ENCODE measurements at places on chromosomes 5 and 9.
A peak's percentile ranks its signal among the peaks of the same experiment; 100 is the strongest.

GRCh38 chr5:111511831-111512374 is 432 bp downstream of the STARD4 start:
- DNase-seq, result peak; percentile 60

GRCh38 chr9:36485647-36486328 is 85.7 kb upstream of the RNF38 start:
- DNase-seq, result peak; percentile 42

DNA sequence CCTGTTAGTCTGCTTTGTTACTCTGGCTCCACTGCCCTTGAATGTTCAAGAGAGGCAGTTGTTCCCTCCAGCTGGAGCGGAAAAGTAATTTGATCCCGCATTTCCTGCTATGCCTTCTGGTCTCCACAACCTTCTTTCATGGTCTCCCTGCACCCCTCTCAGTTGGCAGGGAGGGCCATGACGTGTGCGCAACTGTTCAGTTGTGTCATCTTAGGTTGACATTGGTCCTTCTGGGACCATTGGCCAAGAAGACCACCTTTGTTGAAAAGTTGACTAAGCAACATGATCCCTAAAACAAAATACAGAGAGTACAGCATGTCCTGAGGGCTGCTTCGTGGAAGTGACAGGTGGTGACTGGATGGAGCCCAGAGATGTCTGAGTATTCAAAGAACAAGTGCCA is 192.5 kb upstream of the TUT7 start:
- no peak for DNase-seq

- DNase-seq, result no peak
Observed at GRCh38 chr5:173794901-173795416, 93.2 kb upstream of the CPEB4 start.

- DNase-seq, result no peak
Observed at GRCh38 chr5:93884254-93884653, 142.9 kb upstream of the POU5F2 start.

GRCh38 chr5:148949841-148950470 is 112.9 kb downstream of the SH3TC2 start:
- no peak for DNase-seq

GRCh38 chr5:68711293-68712200 is 382.3 kb upstream of the SLC30A5 start:
- no peak for DNase-seq
